Left forelimb (tissue), 1 donor: ENCODE measurements at places on chromosomes 12 and 14.

DNA sequence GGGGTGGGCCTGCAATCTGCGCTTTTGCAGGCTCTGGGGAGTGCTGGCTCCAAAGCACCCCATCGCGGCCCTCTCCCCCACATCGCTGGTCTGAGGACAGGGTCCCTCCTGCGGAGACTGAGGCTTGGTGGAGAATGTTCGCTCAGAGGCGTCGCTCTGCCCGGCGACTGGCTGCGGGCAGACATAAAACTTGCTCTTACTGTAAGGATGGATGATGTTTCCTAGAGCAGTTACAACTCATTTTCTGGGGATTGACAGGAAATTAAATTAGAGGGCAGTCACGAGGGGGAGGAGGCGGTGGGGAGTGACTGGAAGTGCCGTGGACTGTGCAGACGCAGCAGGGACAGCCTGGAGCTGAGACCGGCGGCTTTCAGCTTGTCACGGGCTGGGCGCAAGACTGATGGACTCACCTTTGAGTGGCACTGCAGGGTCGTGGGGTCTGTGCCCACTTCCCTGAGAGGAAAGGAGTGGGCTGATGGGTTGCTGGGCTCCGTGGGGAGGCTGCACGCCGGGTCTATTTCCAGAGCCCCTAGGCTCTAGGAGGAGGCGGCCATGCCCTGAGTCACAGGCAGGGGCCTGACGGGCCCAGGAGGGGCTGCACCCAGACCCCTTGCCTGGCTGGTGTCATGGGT lies 32.8 kb downstream of the NOC4L start:
- DNase-seq = no peak

DNA sequence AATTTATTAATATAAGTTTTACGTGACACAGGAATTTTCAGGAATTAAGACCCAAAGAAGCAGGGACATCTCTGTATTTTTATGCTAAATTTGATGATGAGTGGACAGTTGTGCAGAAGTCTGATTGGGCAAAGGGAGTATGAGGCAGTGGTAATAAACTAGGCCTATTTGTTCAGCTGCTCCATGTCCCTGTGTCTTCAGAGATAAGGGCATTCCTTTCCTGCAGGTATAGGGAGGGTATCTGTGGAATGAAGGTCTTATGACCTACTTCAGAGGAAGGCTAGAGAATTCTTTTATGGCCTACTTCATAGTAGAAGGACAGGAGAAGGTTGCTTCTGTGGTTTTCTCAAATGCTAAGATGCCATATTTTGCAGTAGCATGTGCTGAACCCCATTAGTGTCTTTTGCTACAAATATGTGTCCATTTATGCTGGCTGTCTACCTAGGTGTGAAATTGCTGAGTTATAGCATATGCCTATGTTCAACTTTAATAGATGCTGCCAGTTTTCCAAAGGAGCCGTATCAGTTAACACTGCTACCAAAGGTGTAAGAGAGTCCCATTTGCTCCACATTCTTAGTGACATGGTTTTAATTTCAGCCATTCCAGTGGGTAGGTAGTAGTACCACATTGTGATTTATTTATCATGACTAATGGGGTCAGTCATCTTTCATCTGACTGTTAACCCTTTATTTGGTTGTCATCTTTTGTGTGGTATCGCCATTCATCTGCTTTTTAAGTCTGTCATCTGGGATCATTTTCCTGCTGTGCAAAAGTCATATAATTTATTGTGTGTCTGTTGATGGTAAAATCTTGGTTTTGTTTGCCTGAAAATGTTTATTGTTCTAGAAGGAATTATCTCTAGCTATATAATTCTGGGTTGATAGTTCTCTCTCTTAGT lies 410.7 kb upstream of the RGS6 start:
- DNase-seq = no peak

DNA sequence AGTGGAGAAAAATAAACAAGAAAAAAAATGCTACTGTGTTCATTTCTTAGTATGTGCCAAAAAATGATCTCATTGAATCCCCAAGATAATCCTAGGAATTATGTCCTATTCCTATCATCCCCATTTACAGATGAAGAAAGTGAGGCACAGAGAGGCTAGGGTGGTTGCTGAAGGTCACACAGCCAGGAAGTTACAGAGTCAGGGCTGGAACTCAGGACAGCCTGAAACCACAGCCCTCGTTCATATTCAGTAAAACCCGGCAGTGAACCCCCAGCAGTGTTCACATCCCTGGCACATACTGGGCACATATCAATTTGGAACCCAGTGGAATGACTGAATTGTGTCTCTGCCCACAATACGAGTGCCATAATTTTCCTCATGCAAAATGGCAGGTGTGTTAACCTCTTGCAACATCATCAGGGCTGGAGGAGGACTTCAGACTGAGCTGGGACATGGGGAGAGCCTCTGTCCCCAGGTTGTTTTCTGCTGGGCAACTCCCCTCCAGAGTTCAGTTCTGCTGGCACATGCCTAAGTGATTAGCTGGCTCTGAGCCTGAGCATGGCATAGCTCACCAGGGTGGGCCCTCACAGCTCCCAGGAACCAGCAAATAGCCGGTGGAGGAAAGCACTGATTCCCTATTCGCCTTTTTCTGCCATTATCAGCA lies 2.0 kb upstream of the PPP1CC start:
- peak; percentile 53 for DNase-seq

DNA sequence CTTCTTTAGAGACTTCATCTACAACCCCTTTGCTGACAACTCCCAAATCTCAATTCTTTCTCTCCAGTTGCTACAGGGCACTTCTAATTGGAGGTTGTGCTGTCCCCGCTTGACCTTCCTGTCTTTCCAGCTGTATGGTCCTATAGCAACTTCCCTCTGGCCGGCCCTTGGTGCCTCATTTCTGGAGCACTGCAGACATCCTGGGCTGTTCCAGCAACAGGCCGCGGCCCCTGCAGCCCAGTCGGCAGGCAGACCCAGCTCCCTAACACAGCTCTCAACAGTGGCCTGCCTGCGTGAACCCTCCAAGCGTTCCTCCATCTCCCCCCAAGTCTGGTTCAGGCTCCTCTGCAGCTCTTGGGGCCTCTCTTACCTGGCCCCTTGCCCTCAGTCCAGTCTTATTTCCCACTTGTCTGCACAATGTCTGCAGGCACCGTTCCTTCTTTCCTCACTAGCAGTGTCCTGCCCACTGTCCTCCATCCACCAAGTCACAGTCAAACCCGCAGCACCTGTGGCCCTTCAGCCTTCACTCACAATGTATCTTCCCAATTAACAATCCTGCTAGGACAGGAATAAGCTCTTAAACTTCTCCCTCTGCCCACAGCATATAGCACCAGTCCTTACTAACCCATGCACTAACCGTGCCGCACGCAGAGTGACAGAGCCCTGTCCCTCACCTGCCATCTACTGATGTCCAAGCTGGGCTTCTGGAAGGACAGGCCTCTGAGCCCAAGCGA lies 1.6 kb upstream of the EML1 start:
- no peak for DNase-seq

- DNase-seq = no peak
These were observed 108.6 kb downstream of the FOXN3 start for GRCh38 chr14:89308232-89308959.

- DNase-seq = no peak
These were observed 19.6 kb downstream of the PIWIL1 start for GRCh38 chr12:130357241-130357640.

DNA sequence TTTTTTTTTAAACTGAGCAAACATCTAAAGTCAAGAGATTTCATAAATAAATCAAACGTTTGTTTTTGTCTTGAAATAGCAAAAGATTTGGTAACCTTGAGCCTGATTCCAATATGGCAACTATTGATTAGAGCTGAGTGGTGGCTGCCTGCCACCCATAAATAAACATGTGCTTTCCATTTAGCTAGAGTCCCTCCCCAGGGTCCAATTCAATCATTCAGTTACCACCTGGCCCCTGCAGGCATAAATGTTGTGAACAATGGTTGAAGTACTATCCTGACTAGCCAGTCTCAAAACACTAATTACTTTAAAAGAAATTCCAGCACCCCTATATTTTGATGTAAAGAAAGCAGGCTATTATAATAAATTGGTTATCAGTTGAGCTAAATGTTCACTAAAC lies 129.7 kb upstream of the GRIP1 start:
- DNase-seq = no peak

DNA sequence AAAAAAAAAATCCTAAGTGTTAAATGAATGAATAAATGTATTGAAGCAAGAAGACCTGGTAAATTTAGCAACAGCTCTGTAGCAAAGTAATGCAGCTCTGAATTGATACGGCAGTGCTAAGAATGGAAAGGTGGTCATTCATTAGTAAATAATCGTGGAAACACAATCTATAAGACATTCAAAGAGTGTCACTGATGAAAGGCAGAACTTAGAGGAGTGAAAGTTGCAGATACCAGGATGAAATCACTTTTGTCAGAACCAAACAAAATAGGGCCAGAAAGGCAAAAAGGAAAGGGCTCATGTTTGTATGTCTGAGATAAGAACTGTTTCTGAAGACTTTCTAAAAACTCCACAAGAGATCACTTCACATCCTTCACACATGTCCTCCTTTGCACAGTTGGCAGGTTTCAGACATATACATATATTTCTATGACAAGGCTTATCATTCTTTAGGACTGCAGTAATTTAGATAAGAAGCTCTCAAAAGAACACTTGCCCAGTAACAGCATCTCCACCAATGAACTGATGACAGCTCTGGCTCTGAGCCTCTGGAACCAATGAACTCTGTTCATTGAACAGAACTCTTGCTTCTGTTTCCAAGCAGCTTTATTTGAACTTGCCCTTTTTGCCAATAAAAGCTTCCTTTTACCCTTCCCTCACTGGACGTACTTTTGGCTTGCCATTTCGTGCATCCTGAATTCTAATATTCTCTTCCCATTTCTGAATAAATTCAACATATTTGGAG lies 4.2 kb upstream of the LRR1 start:
- no peak for DNase-seq

GRCh38 chr12:9969673-9970072 lies 1.5 kb upstream of the CLEC12A start:
- no peak for DNase-seq

DNA sequence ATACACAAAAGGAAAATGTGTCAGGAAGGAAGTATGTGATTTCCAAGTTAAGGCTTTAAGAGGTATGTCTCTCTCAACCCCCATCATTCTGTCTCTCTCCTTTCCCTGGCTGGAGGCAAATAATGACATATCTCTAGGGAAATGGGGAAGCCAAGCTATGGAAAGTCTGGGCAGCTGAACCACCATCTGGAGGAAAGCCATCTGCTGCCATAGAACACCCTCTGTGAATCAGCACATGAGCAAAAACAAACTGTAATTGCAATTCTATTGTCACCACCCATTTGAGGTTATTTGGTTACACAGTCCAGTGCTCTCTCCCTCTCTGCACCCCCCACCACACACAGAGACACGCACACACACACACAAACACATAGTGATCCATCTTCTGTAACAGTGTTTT lies 766.2 kb downstream of the FLRT2 start:
- no peak for DNase-seq

DNA sequence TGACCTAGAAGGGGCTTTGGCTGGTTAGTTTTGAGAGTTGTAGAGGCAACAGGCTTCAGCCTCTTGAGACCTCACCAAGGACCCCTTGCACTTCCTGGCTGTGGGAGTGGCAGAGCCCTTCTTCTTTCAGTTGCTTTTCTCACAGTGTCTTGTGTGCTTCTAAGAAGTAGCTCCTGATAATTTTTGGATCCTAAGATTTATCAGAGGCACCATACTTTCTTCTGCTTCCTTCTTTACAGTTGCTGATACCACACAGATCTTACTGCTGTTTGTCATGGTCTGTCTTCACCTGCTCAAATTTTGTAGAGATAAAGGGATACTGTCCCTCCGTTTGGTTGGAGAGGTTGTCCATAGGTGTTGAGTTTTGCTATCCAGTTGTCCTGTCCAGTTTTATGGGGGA lies 33.8 kb downstream of the VRK1 start:
- no peak for DNase-seq

DNA sequence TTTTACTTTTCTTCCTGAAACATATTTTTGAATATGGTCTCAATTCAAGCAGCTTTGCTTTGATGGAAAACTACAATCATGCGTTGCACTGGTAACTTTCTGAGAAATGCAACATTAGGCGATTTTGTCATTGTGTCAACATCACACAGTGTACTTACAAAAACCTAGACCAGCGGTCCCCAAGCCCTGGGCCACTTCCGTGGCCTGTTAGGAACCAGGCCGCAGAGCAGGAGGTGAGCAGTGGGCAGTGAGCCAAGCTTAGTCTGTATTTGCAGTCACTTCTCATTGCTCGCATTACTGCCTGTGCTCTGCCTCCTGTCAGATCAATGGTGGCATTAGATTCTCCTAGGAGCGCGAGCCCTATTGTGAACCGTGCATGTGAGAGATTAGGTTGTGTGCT lies 163.7 kb upstream of the NOVA1 start:
- no peak for DNase-seq

DNA sequence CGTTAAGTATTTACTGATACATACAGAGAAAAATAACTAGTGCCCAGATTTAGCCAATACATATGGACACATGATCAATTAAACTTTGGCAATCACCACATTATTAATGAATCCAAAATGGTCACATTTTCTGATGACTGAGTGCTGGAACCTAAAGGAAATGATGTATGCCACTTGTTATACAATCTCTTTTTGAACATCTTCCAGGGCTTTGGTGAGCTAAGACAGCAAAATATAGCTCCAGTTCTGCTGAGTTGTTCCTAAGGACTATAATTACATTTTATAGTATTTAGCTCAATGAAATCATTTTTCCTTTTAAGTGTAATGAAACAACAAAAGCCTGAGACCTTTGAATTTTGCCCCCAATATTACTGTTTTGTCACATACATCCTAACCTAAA lies 329.1 kb upstream of the ATP2B1 start:
- no peak for DNase-seq

- DNase-seq = no peak
These were observed 1320.9 kb upstream of the FLRT2 start for GRCh38 chr14:84209031-84209430.

- DNase-seq = no peak
These were observed 204.6 kb downstream of the TSPAN9 start for GRCh38 chr12:3281588-3282383.

DNA sequence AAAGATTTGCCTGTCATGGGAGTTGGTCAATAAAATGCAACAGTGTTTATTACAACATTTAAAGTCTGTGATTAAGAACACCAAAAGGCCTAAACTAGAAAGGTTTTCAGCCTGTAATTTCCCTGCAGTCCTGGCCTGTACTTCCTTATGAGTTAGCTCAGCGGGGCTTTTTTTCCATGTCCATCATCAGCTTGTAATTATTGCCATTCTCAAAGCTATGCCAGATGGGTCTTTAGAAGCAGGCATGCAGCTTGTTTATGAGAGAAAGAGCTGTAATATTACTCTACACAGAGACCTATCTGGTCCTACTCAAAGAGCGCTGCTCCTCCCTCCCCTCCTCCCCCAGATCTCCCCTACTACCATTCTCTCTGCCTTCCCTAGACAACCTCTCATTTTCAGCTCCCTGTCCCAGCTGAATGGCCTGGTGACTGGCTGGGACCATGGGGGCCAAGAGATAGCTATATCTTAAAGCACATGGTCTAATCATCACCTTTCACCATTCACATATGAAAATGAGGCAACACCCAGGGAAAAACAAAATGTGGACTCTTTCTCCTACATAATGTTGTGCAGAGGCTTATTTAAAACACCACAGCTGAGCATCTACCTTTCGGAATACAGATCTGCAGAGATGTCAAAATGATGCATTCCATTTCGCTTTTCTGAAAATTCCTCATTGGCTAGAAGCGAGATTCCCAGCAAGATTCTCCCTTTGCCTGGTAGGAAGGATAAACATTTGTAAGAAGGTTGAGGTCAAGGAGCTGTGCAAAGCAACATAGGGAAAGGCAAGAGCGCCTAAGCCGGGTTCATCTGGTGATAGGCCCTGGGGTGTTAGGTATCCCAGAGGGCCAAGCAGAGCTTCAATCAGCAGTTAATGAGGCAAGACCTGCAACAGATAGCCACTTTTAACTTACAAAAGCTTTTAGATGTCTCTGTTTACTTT lies 209.7 kb upstream of the CDKN3 start:
- DNase-seq = no peak
